Omental fat pad (tissue), 4 donors: ENCODE measurements at places on chromosomes 12 and 14. TPM values are rescaled to one million over a fixed set of nuclear protein-coding genes. Genes with fewer than 3 reads are reported as not detected.

GRCh38 chr12:111249018-111249370 lies 119.9 kb downstream of the PHETA1 start:
- DNase-seq, result no peak

GRCh38 chr12:111826992-111827391 lies 15.0 kb upstream of the MAPKAPK5 start:
- no peak for DNase-seq

DNA sequence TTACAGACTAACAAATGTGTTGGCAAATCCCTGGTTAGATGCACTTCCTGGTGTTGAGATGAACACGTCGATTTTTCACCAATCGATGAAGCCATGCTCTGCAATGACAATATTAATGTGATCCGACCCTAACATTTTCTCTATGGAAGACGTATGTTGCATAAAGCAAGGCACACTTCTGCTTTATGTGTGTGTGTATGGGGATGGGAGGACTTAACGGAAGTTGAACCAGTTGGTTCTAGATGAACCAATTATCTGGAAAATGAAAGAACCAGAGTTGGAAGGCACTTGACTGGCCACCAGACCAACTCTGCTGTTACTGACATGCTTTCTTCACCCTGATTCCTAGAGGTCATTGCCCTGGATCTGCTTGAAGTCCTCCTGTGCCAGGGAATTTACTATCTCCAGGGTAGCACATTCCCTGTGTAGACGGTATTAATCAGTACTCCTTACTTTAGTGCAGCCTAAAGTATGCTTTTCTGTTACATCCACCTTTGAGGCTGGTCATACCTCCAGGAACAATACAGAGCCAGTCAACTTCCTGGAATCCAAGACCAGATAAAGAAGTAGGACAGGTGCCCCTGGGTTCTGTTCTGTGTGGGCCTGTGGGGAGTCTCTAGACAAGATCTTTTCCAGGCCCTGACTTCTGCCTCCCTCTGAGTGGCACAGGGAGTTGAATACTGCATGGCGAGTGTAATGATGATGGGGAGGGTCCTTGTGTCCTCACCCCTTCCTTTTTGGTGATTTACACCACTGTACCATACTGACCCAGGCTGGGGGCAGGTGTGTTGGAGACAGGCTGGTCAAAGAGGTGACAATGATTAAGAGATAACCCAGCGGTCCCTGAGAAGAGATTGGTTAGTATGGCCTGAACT lies 4.1 kb downstream of the SDR39U1 start:
- DNase-seq, result no peak

DNA sequence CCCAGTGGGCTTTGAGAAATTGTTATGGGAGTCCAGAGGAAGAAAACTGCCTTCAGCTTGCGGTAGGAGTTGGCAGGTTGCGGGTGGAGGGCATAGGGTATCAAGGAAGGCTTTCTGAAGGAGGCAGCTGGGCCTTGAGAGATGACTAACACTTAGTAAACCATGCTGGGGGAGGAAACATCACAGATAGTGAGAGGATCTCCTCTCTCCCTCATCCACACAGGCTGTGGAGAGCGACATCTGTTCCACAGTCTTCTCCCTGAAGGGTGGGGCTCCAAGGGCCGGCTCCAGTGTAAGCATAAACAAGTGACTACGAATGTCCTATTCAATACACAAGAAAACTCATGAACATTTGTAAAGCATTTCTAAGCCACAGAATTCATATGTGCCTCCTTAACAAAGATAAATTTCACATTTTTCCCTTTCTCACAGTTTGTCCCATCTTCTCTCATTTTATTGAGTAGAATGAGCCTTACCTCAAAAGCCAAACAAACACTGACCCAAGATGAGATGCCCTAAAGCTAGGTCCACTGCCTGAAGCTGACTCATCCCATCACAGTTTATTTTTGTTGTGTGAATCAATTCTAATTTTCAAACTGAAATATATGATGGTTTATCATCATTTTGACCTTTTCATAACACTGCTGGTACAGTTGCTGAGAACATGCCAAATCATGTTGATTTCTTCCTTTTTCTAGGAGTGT lies 227.9 kb downstream of the SLC25A21 start:
- no peak for DNase-seq

DNA sequence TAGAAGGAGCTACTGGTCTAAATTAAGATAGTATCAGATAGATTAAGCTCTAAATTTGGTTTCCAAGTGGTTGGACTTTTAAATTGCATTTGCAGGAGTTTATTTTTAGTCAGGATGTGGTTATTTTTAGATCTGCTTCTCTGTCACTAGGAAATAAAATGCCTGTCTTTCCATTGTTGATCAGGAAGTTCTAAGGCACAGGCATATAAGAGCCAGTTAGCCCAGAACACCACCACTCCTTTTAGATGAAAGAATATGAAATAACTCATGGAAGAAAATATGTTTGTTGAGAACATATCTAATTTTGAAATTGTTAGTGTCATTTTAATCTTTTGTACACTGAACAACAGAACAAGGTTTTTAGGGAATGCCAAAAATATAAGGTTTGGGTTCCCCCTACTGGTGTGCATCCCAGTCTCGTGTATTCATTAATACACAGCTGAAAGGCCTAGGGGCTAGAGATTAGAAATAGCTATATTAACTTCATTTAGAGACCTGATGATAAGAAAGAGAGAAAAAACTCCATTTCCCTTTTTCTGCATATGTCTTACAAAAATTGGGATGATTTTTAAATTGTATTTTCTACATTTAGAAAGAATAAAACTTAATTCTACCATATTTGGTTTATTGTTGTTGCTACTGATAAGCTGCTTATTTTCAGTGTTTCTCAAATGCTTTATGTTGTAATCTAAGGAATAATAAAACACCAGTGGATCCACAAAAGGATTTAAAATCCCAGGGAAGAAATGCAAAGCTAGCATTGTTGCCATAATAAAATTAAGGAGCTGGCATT lies 67.2 kb downstream of the RIC8B start:
- DNase-seq, result no peak

GRCh38 chr12:34292736-34293625 lies 270.7 kb downstream of the ALG10 start:
- no peak for DNase-seq

GRCh38 chr14:91335191-91336092 lies 82.2 kb downstream of the CCDC88C start:
- no peak for DNase-seq

GRCh38 chr12:22574921-22575320 lies 30.6 kb upstream of the C2CD5 start:
- no peak for DNase-seq

DNA sequence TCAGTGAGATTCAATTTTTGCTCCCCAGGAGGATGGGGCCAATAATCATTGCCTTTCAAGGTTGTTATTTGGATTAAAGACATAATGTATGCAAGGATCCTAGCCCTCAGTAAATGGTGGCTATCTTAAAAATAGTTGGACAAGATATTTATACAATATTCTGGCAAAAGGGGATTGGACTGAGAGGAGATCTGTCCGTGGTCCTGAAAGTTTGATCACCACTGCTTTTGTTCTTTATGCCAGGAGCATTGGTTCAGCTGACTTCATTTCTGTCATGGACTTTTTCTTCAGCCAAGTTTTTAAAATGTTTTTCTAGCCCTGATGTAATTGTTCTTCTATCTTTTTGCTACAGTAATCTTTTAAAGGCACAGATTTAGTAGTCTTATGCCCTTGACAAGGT lies 70.2 kb upstream of the TCL1A start:
- DNase-seq, result no peak

DNA sequence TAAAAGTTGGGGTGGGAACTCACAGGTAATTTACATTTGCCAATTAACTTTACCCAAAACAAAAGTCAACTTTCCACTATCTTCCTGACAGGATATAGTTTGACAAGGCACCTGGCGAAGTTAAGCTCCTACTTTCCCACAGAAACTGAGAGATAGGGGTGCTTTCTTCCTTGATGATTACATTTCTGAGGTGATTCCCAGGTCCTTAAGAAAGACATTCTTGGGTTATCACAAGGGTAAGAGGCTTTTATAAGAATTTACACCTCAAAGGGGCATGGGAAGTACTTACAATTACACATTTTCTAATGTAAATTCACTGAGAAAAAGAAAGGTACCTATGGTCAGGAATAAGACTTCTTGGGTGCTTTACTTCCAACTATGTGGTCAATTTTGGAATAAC lies 660.9 kb upstream of the MGAT4C start:
- no peak for DNase-seq

DNA sequence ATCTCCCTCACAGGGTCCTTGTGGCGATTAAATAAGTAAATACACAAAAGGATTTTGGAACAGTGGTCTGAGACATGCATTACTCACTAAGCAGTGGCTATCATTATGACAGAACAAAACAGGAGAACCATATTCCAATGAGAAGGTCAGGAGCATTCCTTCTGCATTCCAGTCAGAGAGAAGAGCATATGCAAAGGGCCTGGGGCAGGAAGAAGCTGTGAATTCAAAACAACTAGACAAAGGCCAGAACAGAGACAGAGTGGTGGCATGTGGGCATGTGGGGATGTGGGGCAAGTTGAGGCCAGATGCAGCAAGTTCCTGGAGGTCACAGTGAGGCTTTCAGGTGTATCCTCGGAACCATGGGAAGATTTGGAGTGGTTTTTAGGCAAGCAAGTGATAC lies 70.1 kb upstream of the VRK1 start:
- no peak for DNase-seq

DNA sequence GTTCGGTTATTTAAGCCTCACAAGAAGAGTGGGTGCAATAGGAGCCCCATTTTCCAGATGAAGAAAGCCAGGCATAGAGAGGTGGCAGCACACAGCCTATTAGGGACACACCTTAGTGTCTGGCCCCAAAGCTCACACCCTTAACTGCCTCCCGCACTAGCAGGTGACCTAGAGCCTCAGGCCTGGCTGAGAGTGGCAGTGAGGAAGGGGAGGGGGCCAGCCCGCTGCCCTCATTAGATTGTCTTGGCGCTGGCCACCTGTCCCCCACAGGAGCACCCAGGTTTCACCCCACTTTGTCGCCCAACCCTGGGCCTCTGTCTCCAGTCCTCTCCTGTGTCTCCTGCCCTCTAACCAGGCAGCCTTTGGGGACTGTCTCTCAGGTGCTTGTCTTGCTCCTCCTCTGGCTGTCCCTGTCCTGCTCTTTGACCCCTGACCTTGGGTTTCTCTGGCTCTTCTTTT lies 18.5 kb upstream of the PGF start:
- DNase-seq, result no peak

DNA sequence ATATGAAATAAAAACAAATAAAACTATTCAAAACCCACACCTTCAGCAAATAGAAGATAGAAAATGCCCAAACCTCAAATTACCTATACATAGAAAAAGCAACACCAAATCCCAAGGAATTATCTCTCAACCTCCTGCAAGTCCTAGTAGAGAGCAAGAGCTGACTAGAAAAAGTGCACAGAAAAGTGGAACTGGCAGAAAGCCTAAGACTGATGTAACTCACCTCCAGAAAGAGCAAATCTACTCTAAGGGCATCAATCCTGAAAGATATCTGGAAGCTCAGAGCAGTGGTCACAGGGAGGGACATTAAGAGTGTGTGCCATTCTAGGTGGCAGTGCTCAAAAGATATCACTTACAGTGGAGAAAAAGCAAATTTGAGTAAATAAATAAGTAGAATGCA lies 62.1 kb upstream of the PLEKHG7 start:
- no peak for DNase-seq

DNA sequence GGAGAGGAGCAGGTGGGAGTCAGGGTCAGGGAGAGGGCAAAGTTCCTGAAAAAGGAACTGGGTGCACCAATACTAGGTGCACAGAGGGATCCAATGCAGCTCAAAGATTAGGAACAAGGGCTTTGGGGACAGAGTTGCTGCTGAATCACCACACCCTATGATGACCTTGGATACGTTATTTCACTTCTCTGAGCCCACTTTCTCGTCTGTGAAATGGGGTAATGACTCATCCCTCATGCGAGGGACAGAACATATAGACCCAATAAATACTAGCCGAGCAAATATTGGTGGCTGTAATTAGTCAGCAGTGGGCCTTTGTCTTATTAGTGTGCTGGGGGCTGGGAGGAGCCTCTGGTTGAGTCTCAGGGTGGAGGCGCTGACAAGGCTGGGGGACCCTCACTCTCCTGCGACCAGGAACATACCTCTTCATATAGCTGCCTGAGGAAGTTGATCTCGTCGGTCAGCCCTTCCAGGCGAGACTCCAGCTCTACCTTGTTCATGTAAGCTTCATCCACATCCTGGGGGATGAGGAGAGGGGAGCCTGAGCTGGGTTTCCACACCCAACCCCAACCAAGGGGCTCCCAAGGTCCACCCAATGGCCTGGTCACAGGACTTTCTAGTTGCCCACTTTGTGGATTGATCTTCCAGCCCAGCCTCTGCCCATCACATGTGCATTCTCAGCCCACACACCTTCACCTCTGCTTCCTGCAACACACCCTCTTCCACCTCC lies 4.5 kb downstream of the KRT8 start:
- no peak for DNase-seq

GRCh38 chr14:88879022-88879421 lies 54.6 kb downstream of the TTC8 start:
- no peak for DNase-seq

GRCh38 chr12:67245571-67245970 lies 23.6 kb upstream of the CAND1 start:
- no peak for DNase-seq

DNA sequence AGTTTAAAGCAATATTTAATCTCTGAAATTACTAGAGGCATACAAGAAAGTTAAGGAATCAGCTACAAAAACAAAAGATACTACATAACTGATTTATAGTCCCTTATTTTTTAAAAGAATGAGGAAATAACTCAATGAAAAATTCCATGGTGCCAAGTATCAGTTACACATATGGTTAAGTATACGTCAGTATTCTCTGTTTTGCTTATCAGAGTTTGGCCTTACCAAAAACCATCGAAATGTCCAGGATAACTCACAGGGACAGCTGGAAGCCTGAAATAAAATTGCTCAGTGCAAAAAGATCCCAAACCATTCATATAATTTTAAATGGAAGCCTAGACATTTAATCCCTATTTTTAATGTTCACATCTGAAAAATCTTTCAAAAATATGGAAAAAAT lies 3.6 kb downstream of the CFL2 start:
- DNase-seq, result no peak

DNA sequence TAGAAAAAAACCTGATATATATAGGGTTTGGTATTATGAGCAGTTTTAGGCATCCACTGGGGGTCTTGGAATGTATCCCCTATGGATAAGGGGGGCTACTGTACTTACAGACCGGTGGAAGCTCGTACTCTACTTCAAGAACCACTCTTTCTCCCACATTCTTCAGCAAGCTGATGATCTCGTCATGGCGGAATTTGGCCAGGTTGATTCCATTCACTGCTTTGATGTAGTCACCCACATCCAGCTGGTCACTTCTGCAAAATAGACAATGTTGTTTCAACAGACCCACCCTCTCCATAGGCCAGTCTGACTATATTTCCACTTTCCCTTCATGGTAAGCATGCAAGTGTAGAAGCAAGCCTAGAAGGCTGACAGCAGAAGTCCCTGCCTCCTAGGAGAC lies 139.9 kb downstream of the GRIP1 start:
- DNase-seq, result no peak

- DNase-seq, result no peak
These were observed 12.5 kb upstream of the RCOR1 start for GRCh38 chr14:102579696-102580549.

GRCh38 chr12:128864516-128865186 lies 11.4 kb downstream of the GLT1D1 start:
- DNase-seq, result no peak

Gene PIWIL1
- not detected for total RNA-seq

Gene TCL1A
- total RNA-seq, result not detected

Gene TSHR
- total RNA-seq, result not detected

Gene AQP6
- not detected for total RNA-seq

Gene TEX22
- total RNA-seq, result not detected

Gene ETV6
- 28.2 TPM for total RNA-seq

Gene RNFT2
- total RNA-seq, result 0.38 TPM

Gene HOXC11
- not detected for total RNA-seq

Gene AVPR1A
- total RNA-seq, result 45.3 TPM

Gene NDRG2
- total RNA-seq, result 169 TPM

Gene HVCN1
- total RNA-seq, result 15.6 TPM
